ENCODE measurements at places on chromosomes 13 and 19. TPM values are rescaled to one million over a fixed set of nuclear protein-coding genes. Genes with fewer than 3 reads are reported as not detected.

Gene ZNF175
- 9.9 TPM for total RNA-seq

Gene PTH2
- not detected for total RNA-seq

Gene ADGRE2
- total RNA-seq: 1.3 TPM

Gene CILP2
- total RNA-seq: 1.1 TPM

Gene SIGLEC9
- total RNA-seq: 2.6 TPM

Gene ADPRHL1
- total RNA-seq: 20.1 TPM

Gene FXYD7
- total RNA-seq: 0.41 TPM

Gene RASGRP4
- total RNA-seq: 2.7 TPM

Gene KBTBD6
- 14.9 TPM for total RNA-seq

Gene NACC1
- total RNA-seq: 20.8 TPM

Gene INAFM1
- 7.6 TPM for total RNA-seq

Gene COL4A2
- total RNA-seq: 835 TPM

Gene ZNF441
- total RNA-seq: 23.7 TPM

Gene ZNF66
- 10.9 TPM for total RNA-seq

Gene DENND1C
- 2.2 TPM for total RNA-seq

Gene KCNC3
- 7.8 TPM for total RNA-seq

Gene CATSPERD
- not detected for total RNA-seq

Gene ZSCAN5B
- total RNA-seq: not detected

Gene PSPN
- 2.5 TPM for total RNA-seq

Gene LMTK3
- total RNA-seq: 1.9 TPM

Gene SOX21
- total RNA-seq: not detected
